ENCODE measurements at places on chromosomes 3 and 15.

DNA sequence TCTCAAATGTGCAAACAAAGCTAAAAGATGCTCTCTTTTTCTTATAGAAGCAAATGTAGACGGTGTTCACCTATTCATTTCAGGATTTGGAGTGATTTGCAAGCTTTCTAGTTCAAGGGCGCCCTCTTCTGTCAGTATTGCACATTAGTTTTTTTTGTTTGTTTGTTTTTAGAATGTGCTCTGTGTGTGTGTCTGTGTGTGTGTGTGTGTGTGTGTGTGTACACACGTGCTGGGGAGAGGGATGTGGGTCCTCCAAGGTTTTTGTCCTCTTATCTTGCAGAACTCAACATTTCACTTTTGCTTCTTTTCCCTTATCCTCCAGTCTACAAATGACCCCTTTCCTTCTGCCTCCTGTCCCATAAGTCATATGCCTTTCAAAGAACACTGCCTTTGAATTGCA lies 23.5 kb downstream of the DNAH1 start:
- peak; percentile 13 for DNase-seq

GRCh38 chr3:177514611-177515499 lies 317.6 kb upstream of the TBL1XR1 start:
- DNase-seq: no peak

GRCh38 chr3:120156699-120157098 lies 62.5 kb upstream of the GSK3B start:
- DNase-seq: no peak

- DNase-seq: no peak
Measured at GRCh38 chr3:42654331-42655201, 1.1 kb downstream of the ZBTB47 start.

GRCh38 chr3:18828637-18829036 lies 319.7 kb upstream of the KCNH8 start:
- DNase-seq: no peak

- DNase-seq: no peak
Measured at GRCh38 chr15:90095521-90095959, 6.7 kb downstream of the IDH2 start.

GRCh38 chr3:67876261-67876660 lies 221.8 kb upstream of the SUCLG2 start:
- DNase-seq: no peak

DNA sequence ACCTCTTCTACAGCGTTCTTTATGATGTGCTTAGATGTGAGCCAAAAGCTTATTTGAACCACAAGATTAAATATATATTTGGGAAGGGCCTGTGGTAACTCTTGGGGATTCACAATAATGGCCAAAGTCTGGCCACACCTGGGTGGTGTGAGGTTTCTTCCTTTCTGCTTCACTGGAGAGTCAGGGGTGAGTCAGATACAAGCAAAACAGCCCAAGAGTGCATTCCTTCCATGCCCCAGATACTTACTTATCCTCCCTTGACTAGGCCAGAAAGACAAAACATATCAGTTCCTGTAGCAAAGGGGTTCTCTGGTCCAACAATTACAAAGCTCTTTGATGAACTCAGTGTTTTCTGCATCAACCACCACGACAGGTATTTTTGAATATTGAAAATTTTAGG lies 941 bp downstream of the ZBED2 start:
- no peak for DNase-seq

- DNase-seq: no peak
Measured at GRCh38 chr3:156131241-156131640, 10.9 kb downstream of the KCNAB1 start.

DNA sequence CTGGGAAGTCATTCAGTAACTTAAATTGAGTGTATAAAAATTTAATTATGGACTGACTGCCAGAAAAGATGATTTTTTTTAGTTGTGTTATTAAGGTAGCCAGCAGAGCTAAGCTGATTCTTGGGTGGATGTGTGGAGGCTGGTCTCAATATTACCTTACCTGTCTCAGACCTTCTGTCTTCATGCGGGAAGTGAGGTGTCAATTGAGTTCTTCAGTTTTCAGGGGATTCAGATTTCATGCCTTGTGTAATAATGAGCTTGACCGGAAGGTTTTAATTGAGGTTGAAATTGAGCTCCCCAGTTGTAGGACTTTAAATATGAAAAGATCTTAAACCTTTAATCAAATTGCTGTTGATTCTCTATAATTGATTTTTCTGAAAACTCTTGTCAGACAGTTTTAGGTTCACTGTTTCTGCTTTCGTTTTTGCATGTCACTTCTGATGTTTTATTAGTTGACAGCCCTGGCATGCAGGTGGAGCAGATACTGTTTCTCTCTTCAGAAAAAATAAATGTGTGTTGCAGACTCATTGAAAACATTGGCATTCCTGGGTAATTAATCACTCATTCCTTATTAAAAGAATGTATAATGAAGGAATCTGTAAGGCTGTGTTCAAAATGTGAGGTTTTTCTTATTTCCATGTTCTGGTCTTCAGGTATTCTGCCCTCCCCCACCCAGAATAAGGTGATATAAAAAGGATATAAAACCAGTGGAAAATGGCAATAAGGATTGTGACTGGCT lies 54.5 kb downstream of the PSMD6 start:
- no peak for DNase-seq

DNA sequence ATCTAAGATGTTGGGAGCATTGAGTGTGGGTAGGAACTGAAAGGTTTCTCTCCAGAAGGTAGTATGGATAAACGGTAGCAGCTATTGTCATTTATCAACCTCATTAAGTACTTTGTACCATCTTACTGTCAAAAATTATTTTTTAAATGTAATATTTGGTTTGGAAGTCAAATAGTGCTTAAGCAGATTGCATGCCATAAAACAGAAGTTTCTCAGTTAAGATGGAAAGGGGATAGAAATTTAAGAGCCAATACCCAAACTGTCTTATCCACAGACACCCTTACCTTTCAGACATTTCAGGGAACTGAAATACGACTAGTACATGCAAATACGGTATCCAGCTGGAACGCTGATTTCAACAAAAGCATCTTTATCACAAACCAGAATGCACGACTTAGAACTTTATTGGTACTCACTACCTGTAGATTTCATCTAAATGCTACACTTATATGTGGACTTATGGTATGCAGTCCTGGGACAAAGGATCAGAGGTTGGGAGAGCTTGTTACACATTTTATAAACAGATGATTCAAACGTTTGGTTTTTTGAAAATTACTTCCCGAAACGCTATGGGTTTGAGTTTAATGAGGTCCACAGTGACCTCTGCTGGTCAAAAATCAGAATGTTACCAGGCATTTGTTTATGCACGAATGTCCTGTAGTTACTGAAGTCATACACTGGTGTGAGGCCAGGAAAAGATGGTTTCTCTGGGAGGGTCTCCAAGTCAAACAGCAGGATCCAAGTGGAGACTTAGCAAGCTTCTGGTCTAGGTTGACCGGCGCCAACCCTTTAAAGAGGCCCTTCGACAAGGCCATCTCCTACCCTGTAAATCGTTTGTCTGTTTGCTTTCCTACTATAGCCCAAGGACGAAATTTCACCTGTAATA lies 45.7 kb upstream of the DUT start:
- no peak for DNase-seq

GRCh38 chr3:25432176-25432720 lies 4.2 kb downstream of the RARB start:
- DNase-seq: no peak

- DNase-seq: no peak
Measured at GRCh38 chr3:64445944-64446300, 220.7 kb upstream of the PRICKLE2 start.

- no peak for DNase-seq
Measured at GRCh38 chr15:63089260-63090043, 32.2 kb upstream of the LACTB start.

GRCh38 chr3:114892880-114893279 lies 254.2 kb downstream of the ZBTB20 start:
- no peak for DNase-seq

GRCh38 chr3:58411851-58412830 lies 21.5 kb downstream of the PDHB start:
- DNase-seq: no peak

DNA sequence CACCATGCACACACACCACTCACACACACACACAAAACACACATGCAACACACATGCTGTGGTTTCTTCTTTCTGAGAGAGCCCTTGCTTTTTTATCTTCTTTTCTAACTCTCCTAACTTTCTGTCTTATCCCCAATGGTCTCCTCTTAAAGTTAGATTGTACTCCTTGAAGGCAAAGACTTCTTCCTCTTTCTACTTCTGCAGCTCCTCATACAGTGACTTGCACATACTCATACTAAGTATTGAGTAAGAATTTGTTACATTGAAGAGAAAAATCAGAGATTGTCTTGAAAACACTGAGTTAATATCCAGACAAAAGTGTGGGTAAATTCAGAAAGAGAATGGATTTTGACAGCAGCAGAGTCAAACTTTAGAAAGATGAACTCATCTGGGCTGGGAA lies 64.4 kb downstream of the GTPBP8 start:
- DNase-seq: no peak

GRCh38 chr15:40108061-40108854 lies 421 bp downstream of the BMF start:
- no peak for DNase-seq

DNA sequence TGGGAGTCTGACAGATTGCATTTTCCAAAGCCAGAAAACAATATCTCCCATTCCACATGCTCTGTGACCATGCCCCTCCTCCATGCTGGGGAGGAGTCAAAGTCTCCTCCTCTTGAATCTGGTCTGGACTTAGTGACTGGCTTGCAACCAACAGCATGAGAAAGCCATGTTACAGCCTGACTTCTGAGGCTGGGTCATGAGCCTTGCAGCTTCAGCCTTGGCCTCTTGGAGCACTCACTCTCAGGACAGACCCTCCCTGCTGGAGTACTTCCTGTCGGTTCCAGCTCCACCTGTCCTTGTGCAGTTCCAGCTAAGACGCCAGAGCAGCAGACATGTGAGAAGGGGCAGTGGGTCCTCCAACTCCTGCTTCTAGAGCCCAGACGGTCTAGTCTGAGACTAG lies 49.7 kb upstream of the RBSN start:
- no peak for DNase-seq

DNA sequence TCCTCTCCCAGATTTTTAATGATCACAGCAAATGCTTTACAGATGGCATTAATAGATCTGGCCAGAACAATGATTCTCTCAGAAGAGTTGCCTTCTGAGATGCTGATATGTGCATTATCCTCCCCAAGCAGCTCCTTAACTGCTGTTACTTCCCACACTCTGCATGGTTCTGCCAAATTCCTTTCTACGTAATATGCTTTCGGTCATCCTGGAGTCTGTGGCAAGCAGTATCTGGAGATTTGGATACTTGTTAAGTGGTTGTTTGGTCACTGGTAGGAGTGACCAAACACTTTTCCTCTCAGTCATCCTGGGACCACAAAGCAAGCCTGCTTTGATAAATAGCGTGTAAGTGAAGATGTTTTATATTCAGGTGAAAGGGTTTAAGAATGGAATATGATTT lies 71.1 kb upstream of the CCNL1 start:
- no peak for DNase-seq

DNA sequence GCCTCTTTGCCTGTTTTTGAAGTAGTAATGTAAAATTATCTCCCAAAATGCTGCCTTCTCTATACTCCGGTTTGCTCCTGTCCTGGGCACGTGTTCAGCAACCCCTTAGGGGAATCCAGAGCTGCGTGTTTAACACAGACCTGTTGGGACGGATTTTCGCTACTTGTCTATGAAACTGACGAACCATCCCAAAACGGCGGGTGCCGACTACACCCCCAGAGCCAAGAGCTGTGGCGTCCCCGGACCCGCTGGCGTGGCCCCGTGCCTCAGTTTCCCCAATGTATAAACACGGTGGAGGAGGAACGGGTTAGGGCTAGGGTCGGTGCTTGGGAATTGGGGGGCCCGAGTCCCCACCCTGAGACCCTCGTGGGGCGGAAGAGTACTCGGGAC lies 473 bp downstream of the FHIT start:
- DNase-seq: no peak

GRCh38 chr3:183662099-183662498 lies 26.7 kb downstream of the KLHL24 start:
- DNase-seq: no peak

GRCh38 chr15:29613951-29614382 lies 208.3 kb downstream of the TJP1 start:
- no peak for DNase-seq

GRCh38 chr3:170137986-170138385 lies 43.5 kb downstream of the PHC3 start:
- DNase-seq: no peak

- DNase-seq: no peak
Measured at GRCh38 chr3:112004187-112004586, 5.5 kb downstream of the TAGLN3 start.

- DNase-seq: no peak
Measured at GRCh38 chr3:38620236-38620635, 29.3 kb downstream of the SCN5A start.

DNA sequence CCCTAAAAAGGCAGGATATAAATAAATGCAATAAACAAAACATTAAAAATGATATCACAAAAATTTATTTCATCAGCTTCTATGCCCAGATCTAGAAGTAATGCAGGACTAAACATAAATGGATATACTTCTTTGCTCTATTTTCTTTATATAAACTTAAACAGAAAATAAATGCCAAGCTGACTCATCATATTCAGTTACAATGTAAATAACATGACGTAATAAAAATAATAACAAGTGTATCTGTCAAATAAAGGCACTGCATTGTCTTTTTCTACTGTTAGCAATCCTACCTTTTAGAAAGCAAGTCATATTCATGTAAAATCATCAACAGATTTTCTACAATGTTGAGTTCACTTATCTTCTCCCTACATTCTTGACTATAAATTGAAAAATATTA lies 61.6 kb downstream of the NEK10 start:
- DNase-seq: no peak

DNA sequence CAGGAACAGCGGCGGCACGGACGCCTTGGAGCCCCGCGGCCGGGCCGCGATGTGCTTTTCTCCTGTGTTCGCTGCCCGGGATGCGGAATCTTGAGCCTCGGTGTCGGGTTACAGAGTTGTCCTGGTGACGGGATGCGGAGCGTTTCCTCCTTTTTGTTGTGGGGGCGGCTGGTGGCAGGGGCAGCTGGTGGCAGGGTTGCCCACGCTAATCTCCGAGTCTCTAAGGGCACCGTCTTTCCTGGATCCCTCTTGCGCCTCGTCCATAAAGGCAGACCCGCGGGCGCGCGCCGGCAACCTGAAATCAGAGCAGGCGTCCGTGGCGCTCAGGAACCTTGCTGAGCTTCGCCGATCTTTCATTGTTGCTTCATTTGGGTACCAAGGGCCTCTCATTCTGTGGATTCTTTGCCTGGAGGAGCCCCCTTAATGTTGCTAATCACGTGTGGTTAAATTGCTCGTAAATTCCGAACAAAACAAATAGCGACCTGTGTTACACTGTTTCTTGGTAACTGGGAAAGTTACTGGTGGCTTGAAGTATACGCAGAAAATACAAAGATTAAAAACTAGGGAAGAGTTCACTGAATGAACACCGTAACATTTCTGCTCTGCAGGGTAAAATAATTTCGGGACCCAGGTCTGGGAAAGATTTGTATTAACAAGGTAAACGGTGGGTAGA lies 844 bp upstream of the PFN2 start:
- peak; percentile 10 for DNase-seq

DNA sequence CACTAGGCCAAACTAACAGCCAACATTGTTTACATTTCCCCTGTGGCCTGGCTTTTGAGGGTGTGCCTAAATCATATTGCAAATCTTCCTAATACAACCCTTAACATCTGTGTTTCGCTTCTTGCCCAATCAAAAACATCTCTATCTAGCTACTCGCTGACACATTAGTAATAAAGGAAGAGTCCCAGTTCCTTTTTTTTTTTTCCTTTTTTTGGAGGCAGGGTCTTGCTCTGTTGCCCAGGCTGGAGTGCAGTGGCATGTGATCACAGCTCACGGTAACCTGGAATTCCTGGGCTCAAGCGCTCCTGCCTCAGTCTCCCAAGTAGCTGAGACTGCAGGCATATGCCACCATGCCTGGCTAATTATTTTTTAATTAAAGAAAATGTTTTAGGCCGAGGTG lies 2.1 kb upstream of the SRPRB start:
- DNase-seq: no peak
